HEK293T (cell line): ENCODE measurements at places on chromosomes 7 and 10.
A peak's percentile ranks its signal among the peaks of the same experiment; 100 is the strongest.

DNA sequence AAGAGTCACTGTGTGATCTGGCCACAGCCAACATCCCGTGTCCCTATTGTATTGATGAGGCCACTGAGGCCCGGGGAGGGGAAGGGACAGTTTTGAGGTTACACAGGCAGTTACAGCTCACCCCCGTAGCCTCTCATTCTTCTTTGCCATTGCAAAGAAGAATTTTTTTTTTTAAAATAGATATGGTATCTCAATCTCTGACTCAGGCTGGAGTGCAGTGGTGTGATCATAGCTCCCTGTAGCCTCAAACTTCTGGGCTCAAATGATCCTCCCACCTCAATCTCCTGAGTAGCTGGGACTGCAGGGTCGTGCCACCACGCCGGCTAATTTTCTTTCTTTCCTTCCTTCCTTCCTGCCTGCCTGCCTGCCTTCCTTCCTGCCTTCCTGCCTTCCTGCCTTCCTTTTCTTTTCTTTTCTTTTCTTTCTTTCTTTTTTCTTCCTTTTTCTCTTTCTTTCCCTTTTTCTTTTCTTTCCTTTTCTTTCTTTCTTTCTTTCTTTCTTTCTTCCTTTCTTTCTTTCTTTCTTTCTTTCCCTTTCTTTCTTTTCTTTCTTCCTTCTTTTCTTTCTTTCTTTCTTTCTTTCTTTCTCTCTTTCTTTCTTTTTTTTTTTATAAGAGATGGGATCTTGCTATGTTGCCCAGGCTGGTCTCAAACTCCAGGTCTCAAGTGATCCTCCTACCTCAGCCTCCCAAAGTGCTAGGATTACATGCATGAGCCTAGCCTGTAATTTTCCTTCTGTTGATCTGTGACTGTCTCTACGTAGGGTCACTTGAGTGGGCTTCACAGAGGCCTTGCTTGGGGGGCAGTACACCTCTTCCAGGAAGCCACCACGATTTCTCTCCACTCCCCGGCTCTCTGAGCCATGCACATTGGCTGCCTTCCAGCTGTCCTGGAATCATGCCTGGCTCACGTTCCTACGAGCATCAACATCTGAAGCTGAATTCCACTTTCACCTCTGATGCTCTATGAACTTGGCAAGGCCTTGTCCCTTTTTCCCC is 31.3 kb downstream of the TMEM270 start:
- no peak for DNase-seq

DNA sequence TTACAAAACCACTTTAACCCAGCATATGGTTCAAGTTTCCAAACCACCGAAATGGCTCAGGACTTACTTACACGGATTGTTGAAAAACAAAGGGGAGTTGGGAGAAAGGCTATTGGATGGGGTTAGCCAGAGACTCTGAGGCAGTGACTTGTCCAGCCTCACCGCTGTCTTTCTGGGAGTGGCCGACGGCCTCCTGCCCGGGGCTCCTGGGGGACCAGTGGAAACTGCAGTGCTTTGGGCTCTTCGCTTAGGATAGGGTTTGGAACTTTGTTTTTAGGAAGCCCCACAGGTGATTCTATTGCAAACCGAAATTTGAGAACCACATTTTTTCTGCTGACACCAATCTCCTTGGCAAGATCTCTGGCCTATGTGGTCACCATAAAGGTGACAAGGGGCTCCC is 38.1 kb upstream of the R3HCC1L start:
- DNase-seq: no peak

- DNase-seq: no peak
Measured at GRCh38 chr10:90675621-90676020, 182.2 kb downstream of the HTR7 start.

DNA sequence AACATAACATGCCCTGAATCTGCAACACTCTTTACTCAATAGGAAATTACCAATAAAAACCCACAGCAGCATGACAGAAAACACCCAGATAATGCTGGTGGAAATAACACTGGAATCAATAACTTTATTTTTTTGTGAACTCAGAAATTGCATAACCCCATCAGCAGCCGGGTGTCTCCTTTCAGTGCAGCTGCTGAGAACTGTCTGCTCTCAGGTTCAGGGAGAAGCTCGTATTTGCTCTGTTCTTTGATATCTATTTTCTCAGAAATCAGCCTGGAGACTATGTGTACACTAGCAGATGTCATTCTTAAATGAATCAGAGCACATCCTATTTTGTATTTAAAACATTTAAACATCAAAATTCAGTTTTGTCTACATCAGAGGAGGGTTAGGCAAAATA is 506.0 kb downstream of the POM121L12 start:
- no peak for DNase-seq

DNA sequence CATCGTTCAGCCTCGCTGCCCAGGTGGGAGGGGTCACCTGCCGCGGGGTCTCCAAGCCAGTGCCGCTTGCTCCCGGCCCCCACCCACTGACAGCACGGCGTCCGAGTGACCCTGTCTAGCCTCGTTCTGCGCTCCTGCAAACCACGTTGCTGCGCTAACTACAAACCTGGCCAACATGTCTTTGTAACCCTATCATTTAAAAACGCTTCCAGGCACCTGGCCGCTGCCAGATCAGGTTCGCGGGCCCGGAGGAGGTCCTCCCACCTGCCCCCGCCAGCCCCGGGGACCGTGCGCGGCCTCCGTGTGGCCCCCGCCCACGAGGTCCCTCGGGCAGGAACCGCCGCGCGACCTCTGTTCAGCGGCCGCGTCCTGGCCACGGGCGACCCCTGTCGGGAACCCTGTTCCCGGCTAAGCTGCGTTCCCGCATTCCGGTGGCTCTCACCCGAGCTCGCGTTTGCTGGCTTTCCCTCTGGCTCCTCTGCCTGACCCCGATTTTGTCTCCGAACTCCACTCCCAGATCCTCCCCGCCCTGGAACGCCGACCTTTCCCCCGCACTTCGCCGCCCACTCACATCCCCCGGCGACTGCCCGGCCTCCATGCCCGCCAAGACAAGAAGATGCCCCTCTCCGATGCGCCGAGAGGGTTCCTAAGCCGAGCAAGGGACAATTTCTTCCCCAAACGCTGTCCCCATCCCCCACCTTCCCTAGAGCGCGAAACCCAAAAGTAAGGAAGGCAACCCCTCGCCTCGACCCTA is 2.4 kb downstream of the SFMBT2 start:
- peak; percentile 60 for DNase-seq

- no peak for DNase-seq
Measured at GRCh38 chr10:51462076-51462779, 237.2 kb downstream of the CSTF2T start.

- peak; percentile 71 for DNase-seq
Measured at GRCh38 chr7:75642810-75643486, 95.8 kb downstream of the HIP1 start.

DNA sequence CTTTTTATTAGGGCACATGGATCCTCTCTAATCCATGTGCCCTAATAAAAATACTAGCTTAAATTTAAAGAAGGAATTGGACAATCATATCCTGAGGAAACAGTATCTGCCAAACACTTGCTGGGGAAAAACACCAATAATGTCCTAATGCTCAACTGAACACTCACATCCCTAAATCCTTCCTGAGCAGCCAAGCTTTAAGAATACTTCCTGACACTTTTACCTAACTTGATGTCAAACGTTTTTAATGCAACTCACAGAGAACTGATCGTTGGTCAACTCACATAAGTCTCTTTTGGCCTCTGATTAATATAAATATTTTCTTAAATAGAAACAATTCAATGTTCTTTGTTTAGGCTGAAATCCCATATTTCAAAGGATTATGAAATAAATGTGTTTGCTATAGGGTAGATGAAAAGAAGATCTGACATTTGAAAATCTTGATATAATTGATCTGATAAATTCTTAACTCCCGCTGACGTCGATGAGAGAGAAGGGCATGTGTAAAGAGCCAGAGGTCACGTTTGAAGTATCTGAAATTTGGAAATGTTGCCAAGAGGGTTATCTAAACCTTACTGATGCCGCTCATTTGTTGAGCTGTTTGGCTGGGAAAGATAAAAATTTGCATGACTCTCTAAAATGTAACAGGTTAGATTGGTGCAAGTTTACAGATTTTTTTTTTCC is 122.8 kb upstream of the RHOBTB1 start:
- DNase-seq: no peak

- DNase-seq: no peak
Measured at GRCh38 chr7:134742688-134743350, 36.6 kb upstream of the CALD1 start.

GRCh38 chr7:45937301-45937700 is 16.2 kb upstream of the IGFBP3 start:
- no peak for DNase-seq

DNA sequence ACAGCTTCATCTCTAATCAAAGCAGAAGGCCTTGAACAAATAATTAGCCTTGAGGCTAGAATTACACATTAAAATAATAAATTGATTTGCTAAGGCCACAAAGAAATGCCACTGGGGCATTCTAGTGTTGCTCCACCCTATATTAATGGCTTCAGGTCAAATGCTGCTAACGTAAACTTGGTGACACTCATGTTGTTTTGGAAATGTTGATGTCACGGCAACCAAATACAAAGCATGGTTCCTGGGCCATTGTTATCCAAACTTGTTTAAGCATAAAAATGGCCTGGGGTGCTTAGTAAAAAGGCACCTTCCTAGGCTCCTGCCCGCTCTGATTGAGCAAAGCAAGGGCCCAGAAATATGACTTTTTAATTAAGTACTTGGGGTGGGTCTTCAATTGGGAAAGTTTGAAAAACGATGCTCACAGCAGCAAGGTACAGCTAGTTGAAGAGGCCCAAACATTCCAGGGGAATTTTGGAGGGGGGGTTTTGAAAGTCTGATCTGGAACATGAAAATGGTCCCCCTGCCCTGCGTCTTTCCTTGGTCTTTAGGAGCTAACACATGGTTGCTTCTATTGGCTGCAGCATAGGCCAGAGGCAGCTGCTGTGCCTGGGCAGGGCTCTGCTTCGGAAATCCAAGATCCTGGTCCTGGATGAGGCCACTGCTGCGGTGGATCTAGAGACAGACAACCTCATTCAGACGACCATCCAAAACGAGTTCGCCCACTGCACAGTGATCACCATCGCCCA is 67.8 kb downstream of the ABCC2 start:
- DNase-seq: no peak

DNA sequence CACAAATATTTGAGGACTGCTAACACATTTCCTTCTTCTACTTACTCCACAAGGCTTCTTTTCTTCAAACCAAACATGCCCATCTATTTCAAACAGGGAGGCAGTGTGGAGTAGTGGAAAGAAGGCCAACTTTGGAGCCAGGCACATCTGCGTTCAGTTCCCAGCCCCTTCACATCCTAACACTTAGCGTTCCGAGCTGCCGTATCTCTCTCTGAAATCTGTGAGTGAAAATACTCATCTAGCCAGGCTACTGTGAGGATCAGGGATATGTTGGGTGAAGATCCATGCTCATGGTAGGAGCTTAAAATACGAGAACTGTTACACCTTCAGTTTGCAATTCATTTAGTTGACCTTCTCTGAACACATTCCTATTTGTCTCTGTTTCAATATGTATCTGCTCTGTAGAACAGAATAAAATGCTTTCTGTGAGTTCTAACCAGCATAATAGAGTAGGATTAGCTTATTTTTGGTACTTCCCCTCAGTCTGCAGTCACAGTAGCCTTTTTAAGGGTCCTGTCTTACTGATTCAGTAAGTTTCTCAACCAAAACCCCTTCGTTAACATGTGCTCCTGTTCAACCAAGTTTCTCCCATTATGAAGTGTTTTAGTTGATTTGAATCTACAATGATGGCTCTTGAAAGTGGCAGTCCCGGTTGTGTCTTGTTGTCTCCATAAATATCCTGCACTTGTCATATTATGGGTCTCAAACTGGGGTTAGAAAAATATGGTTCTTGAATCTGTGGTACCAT is 3.3 kb upstream of the MEST start:
- no peak for DNase-seq

- DNase-seq: no peak
Measured at GRCh38 chr7:119842786-119843185, 430.2 kb upstream of the KCND2 start.

DNA sequence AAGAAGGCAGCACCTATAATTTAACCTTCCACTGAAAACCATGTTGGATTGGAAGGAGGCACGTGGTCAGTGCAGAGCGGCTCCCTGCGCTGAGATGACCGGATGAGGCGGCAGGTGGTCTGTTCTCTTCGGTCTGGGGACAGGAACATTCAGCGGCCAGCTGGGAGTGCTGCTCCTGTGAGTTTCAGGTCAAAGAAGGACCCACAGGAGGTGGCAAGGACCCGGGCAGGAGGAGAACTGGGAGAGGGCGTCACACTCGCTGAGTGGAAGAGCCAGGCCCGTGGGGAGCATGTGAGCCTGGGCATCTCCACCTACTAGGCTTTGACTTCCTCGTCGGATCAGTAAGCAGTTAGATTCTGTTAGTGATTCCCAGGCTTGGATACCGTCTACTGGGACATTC is 113.4 kb upstream of the SHH start:
- DNase-seq: no peak
